Naive thymus-derived CD8-positive, alpha-beta T cell (primary cell): ENCODE measurements at places on chromosomes 7 and 10.

DNA sequence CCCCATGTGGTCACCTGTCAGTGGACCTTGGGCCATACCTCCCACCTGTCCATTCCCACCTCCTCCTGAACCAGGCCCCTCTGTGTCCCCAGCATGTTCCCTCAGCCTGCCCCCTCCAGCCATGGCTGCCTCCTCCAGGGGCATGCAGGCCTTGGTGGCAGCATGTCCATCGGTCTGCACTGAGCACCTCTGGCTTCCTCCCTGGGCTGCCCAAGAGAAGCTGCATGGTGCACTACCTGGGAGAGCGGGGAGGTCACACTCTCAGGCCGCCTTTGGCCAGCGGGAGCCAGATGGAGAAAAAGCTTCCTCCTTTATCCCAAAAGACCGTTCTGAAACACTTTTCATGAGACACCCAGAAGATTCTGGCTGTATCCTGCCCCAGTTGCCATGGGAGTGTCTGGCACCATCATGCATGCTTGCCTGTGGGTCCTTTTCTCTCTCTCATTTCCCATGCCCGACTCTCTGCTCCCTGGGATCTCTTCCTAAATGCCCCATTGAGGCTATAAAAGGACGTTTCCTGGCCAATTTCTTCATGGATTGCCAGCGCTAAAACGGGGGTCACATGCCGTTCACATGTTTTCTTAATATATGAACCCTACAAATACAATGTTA, 45.5 kb upstream of the MGMT start:
- DNase-seq: no peak

GRCh38 chr10:87703771-87704170, 44.1 kb downstream of the PAPSS2 start:
- no peak for DNase-seq

DNA sequence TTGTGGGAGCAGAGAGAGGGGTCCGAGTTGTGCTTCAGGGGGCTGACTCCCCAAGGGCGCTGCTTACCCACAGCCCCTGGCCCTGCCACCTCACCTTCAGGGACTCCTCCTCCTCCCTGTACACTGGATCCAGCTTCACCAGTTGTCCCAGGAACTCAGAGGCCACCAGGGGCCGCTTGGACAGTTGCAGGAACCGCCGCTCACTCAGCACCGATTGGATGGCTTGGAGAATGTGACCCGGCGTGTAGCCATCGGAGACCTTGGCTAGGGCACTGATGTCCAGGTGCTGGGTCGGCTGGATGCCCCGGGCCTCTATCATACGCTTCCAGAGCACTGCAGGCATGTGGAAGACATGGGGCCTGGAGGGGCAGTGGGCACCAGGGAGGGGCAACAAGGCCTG, 4.5 kb upstream of the ASB10 start:
- DNase-seq: no peak

DNA sequence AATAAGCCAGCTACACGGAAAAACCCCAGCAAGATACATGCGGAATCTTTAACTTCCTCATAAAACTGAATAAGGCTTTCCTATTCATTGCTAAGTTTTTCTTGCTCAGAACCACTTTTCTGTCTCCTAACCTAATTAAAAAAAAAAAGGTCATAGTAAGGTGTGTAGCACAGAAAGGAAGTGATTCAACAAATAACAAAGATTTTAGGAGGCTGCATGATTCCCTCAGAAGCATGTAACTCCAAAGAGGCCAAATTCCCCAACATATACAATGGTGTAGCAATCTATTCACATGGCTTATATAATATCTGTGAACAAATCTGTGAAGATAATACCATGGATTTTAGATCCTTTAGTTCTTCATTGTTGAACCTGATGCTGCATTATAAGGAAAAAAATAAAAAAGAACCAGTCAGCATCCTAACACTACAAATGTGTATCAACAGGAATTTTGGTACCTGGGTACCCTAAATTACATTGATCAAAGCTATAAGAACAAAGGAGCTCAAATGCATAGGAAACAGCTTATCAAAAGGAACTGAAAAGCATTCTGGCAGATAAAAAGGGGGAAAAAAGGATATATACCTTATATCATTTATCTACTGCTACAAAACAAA, 63.8 kb downstream of the IMMP2L start:
- DNase-seq: no peak

GRCh38 chr7:149830997-149831740, 7.0 kb upstream of the ZNF862 start:
- DNase-seq: no peak

GRCh38 chr7:105978035-105978434, 15.0 kb downstream of the CDHR3 start:
- no peak for DNase-seq

GRCh38 chr10:118358327-118358726, 16.2 kb upstream of the FAM204A start:
- no peak for DNase-seq

GRCh38 chr10:25582961-25583360, 351.1 kb upstream of the MYO3A start:
- no peak for DNase-seq

- peak; percentile 73 for DNase-seq
Observed at GRCh38 chr10:69639291-69640195, 9.5 kb downstream of the FAM241B start.

DNA sequence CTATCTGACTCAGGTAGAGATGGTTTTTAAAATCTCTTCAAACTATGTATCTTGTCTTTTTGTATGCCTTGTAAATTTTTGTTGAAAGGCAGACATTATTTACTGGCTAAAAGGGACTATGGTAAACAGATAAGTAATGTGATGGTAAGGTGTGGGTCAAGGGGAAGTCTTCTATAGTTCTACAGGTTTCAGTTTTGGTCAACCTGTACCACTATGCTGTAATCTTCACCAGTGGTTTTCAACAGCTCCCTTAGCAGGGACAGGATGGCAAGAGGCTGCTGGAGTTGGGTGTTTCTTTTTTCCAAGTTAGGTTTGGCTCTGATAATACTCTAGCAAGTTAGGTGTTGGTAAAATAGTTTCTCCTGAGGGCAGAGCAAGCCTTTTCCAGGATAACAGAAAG, 32.7 kb upstream of the FZD8 start:
- no peak for DNase-seq

DNA sequence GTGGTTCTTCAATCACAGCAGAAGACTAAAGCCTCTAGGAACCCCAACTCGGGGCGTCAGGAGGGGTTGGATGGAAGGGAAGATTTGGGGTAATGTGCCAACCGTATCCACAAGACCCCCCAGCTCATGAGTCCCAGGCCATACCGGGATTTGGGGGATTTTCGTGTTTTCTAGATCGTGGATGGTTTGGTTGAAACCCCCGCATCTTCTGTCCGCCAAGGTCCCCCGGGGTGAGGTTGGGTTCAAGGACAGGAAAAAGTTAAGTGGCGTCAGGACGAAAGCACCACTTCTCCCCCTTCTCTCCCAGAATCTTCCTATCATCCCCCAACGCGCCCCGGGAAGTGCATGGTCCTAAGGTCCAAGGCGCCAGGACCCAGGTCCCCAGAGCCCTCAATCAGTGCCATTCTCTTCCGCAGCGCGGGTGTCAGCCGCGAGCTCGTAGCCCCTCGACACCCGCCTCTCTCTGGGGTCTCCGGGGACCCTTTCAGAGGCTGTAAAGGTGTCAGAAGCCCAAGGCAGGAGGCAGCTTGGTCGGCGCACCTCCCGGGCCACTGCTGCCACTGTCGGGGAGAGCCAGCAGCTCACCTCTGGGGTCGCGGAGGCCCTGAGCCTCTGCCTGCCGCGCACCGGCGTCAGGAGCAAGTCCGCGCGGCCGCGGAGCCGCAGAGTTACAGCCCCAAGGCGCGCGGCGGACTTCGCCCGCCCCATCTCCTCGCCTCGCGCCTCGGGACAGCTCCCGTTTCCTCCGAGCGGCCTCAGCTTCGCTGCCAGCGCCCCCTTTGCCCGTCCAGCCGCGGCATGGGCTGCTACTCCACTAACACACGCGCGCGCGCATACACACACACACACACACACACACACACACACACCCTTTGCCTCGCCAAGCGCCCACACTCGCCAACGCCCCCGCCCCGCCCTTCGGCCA, 1.5 kb downstream of the MKX start:
- no peak for DNase-seq

DNA sequence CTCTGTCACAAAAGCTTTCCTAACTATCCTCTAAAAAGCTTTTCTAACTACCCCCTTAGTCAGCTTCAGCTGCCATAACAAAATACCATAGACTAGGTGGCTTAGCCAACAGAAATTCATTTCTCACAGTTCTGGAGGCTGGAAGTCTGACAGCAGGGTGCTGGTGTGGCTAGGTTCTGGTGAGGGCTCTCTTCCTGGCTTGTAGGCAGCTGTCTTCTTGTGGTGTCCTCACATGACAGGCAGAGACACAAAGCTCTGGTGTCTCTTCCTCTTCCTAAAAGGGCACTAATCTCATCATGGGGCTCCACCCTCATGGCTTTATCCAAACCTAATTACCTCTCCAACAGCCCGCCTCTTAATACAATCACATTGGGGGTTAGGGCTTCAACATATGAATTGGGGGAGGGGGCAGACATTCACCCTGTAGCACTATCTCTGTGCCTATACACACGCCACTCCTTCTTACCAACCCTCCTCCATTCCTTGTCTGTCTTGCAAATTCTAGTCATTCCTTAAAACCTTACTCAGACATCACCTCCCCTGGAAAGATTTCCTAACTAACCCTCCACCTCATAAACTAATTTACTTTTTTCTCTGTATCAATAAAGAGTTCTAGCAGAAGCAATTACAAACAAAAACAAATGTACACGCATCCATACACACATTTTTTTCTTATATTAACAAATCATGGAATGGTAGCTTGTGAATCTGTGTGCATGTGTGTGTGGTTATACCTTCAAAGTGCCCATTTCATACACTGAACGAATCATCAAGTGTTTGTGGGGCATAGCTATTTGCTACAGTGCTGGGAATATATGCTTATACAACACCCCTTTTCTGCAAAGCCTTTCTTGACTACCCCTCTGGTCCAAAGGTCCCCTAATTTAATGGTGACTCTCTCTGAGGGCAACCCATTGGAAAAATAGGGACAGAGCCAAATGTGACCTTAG, 26.4 kb downstream of the RHOBTB1 start:
- no peak for DNase-seq

GRCh38 chr10:77602231-77602912, 35.2 kb downstream of the KCNMA1 start:
- no peak for DNase-seq

- no peak for DNase-seq
Observed at GRCh38 chr7:45583296-45583695, 9.1 kb downstream of the ADCY1 start.

DNA sequence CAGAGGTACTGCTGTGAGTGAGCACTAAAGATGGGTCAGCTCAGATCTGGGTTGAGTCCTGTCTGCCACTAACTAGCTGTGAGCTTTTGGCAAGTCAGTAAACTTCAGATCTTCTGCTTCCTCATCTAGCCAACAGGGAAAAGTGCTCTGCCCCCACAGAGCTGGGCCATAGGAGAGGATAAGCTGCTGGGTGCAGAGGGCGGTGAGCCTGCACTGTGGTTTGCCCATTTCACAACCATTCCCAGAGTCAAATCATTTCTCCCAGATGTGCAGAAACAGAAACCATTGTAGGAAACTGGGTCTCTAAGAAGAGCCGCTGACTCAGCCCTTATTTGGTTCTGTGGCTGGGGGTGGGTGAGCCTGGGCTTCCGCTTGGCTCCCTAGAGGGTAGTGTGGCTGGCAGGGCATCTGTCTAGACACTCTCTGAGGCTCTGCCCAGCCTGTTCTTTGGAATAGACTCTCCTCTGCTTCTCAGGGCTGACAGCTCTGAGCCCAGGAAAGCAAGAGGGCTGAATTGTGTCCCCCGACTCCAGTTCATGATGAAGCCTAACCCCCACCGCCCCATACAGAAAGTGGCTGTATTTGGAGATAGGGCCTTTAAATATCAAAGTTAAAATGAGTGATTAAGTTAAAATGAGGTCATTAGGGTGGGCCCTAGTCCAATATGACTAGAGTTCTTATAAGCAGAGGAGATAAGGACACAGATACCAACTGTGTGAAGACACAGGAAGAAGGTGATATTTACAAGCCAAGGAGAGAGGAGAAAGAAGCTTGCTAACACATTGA, 29.5 kb upstream of the ARHGAP22 start:
- no peak for DNase-seq

- DNase-seq: no peak
Observed at GRCh38 chr10:84238909-84239308, 2.4 kb downstream of the LRIT1 start.

DNA sequence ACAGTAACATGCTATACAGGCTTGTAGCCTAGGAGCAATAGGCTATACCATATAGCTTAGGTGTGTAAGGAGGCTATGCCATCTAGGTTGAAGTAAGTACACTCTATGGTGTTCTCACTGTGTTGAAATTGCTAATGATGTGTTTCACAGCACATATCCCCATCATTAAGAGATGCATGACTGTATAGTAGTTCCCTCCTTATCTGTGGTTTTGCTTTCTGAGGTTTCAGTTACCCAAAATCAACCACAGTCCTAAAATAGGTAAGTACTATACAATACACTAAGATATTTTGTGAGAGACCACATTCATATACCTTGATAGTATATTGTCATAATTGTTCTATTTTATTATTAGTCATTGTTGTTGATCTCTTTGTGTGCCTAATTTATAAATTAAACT, 12.7 kb downstream of the FZD1 start:
- no peak for DNase-seq

DNA sequence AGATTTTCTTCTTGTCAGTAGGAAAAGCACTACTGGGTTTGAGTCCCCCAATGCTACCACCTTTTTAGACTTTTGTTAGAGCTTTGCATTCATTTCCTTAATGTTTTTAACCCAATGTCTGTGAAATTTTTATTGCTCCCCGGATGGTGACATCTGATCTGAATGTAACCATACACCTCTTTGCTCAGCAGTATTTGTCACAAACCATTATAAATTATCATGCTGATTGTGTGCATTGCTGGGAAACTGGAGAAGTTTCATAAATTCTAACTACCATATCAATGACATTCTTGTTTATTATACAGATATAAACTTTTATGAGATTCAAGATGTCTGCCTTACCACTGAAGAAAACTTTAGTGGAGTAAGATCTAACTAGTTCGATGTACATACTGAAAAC, 8.5 kb downstream of the NRP1 start:
- no peak for DNase-seq

DNA sequence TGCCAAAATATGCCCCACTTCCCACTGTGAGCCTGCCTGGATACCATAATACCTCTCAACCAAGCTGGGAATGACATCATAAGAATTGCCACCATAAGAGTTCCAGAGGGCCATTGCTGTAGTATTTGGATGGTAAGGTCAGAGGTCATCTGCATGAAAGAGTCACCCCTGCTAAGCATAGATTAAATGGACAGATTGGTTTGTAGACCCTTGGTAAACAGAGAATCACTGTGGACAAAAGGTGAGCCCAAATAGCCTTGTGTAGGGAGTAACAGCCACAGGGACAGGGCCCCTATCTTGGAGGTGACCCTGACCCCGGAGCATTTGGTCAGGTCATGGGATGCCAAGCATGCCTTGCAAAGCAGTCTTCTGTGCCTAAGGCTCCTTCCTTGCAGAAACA, 129.7 kb downstream of the GPAM start:
- no peak for DNase-seq
